ENCODE measurements at places on chromosomes 2 and 18.

- peak; percentile 87 for DNase-seq
These were observed 31.1 kb downstream of the HDAC4 start for GRCh38 chr2:239369631-239370161.

DNA sequence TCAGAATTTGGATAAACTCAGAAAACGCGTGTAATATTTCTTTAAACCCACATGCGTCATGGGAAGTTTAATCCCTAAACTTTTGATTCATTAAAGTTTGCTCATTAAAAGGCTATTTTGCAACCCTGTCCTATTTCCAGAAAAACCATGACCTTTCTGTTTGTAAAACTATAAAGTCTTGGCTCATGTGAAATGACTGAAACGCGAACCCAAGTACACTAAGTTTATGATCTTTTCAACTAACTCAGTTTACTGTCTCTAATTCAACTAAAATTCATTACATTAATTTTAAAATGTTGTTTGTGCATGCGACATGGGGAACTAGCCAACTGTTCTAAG, 3.9 kb upstream of the RPL31 start:
- DNase-seq, result no peak

GRCh38 chr2:127330753-127331152, 36.8 kb upstream of the ERCC3 start:
- no peak for DNase-seq

- no peak for DNase-seq
These were observed 32.5 kb downstream of the NPAS2 start for GRCh38 chr2:100852447-100852846.

GRCh38 chr2:155692856-155693255, 639.7 kb downstream of the NR4A2 start:
- no peak for DNase-seq

GRCh38 chr2:222381566-222381965, 42.8 kb upstream of the SGPP2 start:
- DNase-seq, result no peak

GRCh38 chr2:120390381-120391055, 44.6 kb downstream of the INHBB start:
- DNase-seq, result no peak

DNA sequence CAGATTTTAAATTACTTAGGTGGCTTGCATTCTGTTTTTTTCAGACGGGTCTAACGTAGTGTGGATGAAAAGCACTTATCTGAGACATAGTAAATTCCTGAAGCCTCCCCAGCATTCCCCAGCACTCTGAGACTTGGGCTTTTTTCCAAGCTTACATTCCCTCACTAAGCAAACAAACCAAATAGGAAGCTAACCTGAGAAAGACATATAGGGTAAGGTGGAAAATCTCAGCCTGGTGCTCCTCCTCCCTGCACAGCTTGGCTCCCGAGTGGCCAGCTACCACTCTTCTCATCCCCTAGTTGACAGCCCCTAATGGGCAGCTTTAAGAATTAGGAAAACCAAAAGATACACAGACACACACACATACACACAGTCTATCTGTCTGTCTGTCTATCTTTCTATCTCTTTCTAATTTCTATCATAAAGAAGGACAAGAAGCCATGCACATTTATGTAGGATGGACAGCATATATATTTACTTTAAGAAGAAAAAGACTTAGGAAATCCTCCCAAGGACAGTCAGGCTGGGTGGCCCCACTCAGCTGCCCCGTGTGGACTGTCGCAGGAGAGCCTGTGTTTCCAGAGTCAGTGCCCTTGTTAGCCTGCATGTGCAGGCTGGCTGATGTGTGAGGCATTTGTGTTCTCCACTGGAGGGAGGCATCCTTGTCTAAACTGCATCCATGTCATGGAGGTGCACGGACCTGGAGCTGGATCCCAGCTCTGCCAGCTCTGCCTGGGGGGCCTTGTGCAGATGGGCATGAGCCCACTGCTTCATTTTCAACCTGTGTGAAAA, 8.2 kb downstream of the CNNM3 start:
- no peak for DNase-seq

DNA sequence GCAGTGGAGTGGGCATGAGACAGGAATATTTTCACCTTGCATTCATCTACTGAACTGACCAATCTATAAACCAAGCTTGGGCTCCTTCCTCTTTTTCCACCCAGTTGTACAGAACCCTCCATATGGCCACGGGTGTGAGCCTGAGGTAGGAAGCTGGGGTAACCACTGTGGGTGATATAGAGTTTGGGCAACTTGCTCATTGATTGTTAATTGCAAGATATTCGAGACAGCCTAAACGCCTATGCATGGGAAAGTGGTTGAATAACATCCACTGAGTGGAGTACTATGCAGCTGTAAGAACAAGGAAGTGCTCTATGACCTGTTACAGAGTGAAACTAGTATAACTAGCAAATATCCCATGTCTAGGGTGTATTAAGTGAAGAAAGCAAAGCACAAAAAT, 7.3 kb upstream of the VAPA start:
- no peak for DNase-seq

DNA sequence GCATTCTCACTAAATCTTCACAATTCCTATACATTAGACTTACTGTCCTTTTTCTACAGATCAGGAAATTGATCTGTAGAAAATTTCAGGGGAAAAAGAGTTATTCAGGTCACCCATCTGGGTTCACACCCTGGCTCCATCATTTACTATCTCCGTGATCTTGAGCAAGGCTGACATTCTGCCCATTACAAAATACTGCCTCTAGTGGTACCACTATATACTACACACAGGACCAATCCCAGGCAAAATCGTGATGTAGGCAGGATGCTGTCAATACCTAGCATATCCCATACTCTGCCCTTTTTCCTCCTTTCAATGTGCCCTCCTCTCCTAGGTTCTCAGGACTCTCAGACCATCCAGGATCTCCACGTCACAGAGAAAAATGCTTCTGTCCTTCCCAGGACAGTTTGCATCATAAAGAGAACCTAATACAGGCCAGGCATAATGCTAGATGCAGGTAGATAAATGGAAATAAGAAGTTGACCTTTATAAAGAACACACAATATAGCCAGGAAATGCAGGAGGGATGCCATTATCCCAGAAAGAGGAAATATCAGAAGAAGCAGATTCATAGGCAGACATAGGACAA, 101.9 kb downstream of the CDH20 start:
- DNase-seq, result peak; percentile 2

DNA sequence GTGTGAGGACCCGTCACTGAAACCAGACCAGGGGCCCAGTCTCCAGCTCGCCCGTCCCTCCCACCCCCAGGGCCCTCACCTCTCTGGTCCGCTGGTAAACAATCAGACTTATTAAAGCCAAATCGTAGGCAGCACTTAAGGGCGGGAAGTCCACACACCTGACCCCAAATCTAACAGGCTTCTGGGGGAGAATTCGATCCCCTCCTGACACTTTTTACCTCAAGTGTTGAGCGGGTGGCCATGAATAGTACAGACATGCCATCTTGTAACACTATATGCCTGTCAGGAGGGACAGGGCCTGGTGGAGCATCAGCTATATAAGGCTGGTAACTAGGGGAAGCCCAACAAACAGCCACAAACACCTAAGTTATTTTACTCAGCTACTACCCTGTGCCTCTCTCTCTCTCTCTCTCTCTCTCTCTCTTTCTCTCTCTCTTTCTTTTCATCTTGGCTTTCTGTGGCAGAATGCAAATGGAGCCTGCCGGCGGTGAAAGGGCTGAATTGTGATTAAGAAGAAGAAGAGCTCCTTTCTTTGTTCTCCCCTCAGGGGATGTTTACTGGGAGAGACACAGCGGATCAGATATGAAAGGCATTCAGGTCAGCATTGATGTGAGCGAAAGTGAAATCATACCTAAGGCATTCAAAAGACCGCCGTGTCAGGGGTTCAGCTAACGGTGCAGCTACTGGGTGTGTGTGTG, 9.5 kb downstream of the ZEB2 start:
- peak; percentile 84 for DNase-seq

GRCh38 chr2:177242121-177242987, 22.2 kb downstream of the NFE2L2 start:
- DNase-seq, result no peak

DNA sequence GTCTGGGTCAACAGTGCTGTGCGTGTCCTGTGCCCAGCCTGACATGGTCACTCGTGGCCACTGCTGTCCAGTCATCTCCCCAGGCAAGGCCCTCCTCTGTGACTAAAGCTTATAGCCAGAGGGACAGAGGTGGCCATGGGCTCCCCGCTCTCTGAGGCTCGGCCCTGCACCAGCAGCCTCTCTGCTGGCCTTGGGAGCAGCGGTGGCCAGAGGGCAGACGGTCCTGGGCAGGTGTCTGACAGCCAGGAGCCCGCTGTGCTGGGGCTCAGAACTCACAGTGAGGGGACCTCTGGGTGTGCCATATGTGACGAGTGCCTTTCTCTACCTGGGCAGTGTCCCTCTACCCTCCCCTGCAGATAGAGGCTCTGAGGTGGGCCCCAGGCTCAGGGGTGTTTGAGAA, 98.7 kb downstream of the FAM210A start:
- no peak for DNase-seq

DNA sequence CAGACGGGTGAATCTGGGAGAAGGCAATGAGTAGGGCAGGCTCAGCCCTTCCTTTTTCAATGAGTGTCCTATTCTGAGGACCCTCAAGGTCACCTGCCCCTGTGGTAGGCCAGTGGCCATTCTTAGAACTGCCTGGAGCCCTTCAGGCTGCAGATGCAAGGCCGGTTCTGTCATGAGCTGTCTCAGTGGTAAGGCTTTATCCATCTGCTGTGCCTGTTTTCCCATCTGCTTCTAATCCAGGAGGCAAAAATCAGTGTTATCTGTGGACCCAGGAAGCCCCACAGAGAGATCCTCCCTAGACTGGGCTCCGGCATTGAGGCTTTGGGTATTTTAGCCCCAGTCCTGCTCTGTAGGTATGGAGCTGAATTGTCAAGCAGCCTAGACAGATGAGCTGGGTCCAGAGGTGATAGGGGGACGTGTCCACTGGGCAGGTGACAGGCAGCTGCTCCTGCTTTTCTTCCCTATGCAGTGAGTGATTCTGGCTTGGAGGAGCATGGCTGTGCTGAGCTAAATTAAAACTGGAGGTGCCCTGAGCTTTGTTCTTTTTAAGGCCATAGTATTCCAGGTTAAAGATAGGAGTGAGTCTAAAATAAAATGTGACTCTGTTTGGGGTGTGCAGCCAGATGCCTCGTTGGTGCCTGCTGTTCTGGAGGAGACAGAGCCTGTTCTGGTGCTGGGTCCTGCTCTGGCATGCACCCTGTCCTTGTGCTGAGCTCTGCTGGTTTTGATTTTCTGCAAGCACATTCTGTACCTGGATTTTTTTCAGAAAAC, 92.5 kb downstream of the FHOD3 start:
- DNase-seq, result no peak

All from CD4-positive, alpha-beta T cell treated with Interleukin-17A for 1 hour (primary cell).